ENCODE measurements at places on chromosomes 5 and 9. TPM values are rescaled to one million over a fixed set of nuclear protein-coding genes. Genes with fewer than 3 reads are reported as not detected.

GLRA1 gene
- total RNA-seq = not detected

PCDHB13 gene
- 0.59 TPM for total RNA-seq

PCDHGA10 gene
- total RNA-seq = 8.3 TPM

NIPAL4 gene
- 0.07 TPM for total RNA-seq

All from smooth muscle cell of the pulmonary artery (primary cell).